ENCODE measurements at places on chromosomes 4 and X. TPM values are rescaled to one million over a fixed set of nuclear protein-coding genes. Genes with fewer than 3 reads are reported as not detected.

CT55 gene
- not detected for total RNA-seq

RPA4 gene
- total RNA-seq = 0.34 TPM

SPANXC gene
- not detected for total RNA-seq

CT45A1 gene
- not detected for total RNA-seq

CXCL8 gene
- 11.3 TPM for total RNA-seq

DSPP gene
- total RNA-seq = not detected

GPR50 gene
- not detected for total RNA-seq

OPRPN gene
- total RNA-seq = not detected

TRIM60 gene
- not detected for total RNA-seq

HCFC1 gene
- total RNA-seq = 38.8 TPM

LRP2BP gene
- total RNA-seq = 0.31 TPM

PRR32 gene
- total RNA-seq = not detected

SNCA gene
- total RNA-seq = 59.9 TPM
